Tracheal epithelial cell (primary cell): ENCODE measurements at places on chromosomes 16 and 17. TPM values are rescaled to one million over a fixed set of nuclear protein-coding genes. Genes with fewer than 3 reads are reported as not detected.

The ITGAL gene
- total RNA-seq, result not detected in 2 replicates

The HES7 gene
- 1.2 and 1.5 TPM in 2 replicates for total RNA-seq

The CCL17 gene
- not detected in 2 replicates for total RNA-seq

The DNAH9 gene
- 0.43 TPM in 1 of 2 replicates, not detected in the other for total RNA-seq

The CCL2 gene
- total RNA-seq, result 0.21 and 25.5 TPM in 2 replicates

The KDM8 gene
- 0.72 and 1.5 TPM in 2 replicates for total RNA-seq

The KRTAP1-5 gene
- total RNA-seq, result 0.24 TPM in 1 of 2 replicates, not detected in the other

The SRP68 gene
- 35.9 and 47.3 TPM in 2 replicates for total RNA-seq

The PRRT2 gene
- not detected in 2 replicates for total RNA-seq

The HBZ gene
- total RNA-seq, result not detected in 2 replicates

The CTRL gene
- 0.24 TPM in 1 of 2 replicates, not detected in the other for total RNA-seq

The NHERF2 gene
- 12.8 and 17.1 TPM in 2 replicates for total RNA-seq

The PRSS21 gene
- total RNA-seq, result 5.8 and 8.7 TPM in 2 replicates

The PGS1 gene
- total RNA-seq, result 17.1 and 26.4 TPM in 2 replicates

The RCVRN gene
- total RNA-seq, result under 0.01 TPM in 1 of 2 replicates, not detected in the other

The KRTAP9-2 gene
- total RNA-seq, result not detected in 2 replicates

The ZNF750 gene
- 9.2 and 10.2 TPM in 2 replicates for total RNA-seq

The RUSF1 gene
- total RNA-seq, result 32.5 and 34.7 TPM in 2 replicates

The CMTM2 gene
- not detected in 2 replicates for total RNA-seq

The GAST gene
- total RNA-seq, result 2.1 TPM in 1 of 2 replicates, not detected in the other
